ENCODE measurements at places on chromosomes 13 and 19.
A peak's percentile ranks its signal among the peaks of the same experiment; 100 is the strongest.

DNA sequence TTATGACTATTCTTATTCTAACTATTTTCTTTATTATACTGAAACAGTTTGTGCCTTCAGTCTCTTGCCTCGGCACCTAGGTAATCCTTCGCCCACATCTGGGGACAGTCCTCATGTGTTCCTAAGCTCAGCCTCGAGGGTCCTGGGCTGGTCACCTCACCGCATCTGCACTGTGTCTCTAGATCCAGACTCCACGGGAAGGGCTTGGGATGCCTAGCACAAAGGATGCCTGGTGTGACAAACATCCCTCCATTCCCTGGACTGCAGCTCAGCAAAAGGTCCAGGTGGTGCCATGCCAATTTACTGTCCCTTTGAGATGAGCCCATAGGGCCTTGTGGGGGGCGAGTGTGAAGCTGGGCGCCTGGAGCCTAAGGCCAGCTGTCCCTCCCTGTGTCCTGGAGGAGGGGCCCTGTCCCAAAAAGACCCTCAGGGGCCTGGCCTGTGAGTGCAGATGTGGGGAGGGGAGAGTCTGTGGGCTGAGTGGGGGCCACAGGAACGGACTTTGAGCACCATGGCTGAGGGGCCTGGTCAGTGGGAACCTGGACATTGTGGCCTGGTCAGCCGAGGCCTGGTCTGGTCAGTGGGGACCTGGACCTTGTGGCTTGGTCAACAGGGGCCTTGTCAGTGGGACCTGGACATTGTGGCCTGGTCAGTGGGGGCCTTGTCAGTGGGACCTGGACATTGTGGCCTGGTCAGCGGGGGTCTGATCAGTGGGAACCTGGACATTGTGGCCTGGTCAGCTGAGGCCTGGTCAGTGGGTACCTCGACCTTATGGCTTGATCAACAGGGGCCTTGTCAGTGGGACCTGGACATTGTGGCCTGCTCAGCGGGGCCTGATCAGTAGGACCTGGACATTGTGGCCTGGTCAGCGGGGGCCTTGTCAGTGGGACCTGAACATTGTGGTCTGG is 45.1 kb upstream of the TPM4 start:
- no peak for DNase-seq

DNA sequence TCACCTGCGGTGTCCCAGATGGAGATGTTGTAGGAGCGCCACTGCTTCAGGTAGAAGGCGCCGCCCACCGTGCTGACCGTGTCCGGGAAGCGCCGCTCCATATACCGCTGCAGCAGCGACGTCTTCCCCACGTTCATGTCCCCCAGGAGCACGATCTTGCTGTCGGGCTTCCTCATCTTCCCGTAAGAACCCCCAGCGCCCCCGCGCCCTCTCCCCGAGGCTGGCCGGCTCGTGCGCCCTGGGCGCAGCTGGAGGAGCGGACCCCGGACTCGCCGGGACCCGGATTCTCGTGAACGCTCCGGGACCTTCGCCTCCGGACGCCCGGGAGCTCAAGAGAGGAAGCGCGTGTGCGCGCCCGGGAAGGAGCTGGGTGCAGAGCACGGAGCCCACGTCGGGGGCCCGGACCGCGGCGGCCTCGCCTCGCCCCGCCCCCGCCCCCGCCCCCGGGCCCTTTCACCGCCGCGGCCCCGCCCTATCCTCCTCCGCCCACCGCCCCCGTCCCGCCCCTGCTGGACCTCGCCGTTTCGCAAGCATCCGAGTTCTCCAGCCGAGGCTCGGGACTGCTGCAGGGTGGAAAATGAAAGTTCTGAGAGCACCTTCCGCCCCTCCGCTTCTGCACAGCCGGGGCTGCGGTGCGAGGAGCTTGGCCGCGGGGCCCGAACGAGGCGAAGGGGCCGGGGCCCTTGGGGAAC is at the start of gene RAB20:
Gene RAB20 (minus strand): TSS at position 379 of the 692 bp plus-strand sequence. CDS start 203 bp downstream, at position 176.
- DNase-seq = peak; percentile 91

DNA sequence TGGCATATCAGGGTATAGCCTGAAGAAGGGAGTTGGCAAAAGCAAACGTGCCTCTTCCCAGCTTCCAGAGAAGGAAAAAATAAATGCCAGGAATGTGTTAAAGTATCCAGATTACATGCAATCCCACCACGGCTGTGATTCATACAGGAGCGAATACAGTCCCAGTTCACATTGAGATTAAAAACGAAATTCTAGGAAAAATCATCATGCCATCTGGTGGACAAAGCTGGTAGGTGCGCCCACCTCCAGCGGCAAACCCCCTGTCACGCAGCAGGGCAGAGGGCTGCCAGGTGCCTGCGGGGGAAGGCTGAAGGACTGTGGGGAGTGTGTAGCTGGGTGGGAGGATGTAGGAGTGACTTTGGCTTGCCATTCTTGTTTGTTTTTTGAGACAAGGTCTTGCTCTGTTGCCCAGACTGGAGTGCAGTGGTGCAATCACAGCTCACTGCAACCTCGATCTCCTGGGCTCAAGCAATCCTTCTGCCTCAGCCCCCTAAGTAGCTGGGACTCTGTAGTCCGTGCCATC is 6.4 kb upstream of the DMWD start:
- DNase-seq = peak; percentile 68

- no peak for DNase-seq
Measured at GRCh38 chr13:53775807-53776206, 747.2 kb downstream of the OLFM4 start.

GRCh38 chr19:6172074-6172863 is 36.8 kb downstream of the ACSBG2 start:
- no peak for DNase-seq

GRCh38 chr13:88649855-88650254 is 978.7 kb downstream of the SLITRK5 start:
- no peak for DNase-seq

DNA sequence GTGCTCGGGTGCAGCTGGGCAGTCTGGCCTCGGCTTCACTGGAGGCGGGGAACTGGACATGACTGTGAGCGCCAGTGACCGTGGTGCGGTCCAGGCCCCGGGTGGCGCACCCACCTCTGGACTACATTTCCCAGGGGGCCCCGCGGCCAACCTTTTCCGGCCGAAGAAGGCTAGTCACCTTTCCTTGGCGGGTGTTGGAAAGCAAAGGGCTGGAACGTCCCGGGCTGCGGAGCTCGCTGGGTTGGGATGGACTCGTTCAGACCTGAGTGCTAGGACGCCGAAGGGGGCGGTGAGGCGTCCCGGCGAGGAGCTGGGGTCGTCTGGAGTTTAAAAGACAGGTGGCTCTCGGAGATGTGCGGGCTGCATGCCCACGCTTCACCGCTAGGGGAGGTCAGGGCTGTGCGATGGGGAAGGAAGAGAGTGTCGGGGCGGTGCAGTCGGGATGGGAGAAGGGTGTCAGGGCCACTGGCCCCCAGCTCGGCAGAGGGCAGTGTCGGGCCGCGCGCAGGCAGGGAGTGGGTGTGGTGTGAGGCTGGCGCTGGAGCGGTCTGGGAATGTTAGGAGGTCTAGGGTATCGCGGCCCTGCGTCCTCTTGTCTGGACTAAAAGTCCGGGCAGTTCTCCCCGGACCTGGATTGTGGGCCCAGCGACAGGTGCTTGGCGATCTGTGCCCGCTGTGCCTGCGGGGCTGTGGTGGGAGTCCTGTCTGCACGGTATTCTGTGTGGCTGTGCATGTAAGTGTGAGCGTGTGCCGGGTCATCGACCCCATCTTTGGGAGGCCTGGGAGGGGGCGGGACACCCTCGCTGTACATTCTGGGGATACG is 57.1 kb downstream of the ZNF568 start:
- peak; percentile 91 for DNase-seq

DNA sequence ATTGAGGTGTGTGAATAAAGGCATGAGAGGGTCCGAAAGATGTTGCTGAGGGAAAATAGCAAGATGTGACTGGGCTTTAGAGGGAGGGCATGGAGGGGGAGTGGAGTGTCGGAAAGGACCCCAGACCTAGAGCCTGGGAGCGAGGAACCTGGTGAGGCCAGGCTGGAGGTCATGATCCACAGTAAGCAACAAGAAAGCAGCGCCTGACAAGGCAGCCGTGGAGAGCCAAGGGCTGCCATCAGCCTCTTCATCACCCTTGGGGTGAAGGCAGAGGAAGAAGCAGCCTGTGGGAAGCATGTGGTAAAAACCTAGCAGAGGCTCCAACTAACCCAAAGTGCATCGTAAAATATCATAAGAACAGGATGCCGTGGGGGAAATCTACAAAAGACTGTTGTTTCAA is 162.8 kb upstream of the SOX1 start:
- no peak for DNase-seq

DNA sequence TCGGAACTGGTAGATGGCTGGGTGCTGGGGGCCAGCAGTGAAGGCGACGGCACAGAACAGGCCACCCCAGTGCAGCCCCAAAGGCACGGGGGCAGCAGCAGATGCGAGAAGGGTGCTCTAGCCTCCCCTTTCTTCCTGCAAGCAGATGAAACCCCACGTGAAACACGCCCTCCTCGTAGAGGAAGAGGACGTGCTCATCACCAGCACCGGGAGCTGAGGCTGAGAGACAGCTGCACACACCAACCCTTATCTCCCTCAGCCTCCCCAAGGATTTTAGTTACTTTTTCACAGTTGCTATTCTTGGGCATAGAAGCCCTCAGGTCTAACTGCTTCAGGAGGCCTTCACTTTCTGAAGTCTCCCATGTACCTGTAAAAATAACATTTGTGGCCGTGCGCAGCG is 11.9 kb downstream of the ZNF787 start:
- no peak for DNase-seq

DNA sequence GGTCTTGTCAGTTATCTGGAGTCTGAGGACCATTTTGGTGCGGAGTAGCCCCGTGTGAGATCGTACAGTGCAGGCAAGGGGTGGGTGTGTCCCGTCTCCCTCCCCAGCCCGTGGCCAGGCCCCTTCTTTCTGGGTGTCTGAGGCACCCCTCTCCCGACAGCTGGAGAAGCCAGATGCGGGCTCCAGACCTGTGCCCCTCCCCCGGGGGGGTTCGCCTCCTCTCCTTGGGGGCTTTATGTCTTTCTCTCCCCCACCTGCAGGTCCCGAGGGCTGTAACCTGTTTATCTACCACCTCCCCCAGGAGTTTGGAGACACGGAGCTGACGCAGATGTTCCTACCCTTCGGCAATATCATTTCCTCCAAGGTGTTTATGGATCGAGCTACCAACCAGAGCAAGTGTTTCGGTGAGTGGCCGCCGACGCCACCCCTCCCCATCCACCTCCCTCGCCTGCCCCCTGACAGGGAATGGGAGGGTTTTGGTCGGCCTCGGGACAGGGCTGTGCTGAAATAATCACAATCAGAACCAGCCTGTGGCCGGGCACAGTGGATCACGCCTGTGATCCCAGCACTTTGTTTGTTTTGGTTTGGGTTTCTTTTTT is 65.6 kb downstream of the CELF5 start:
- DNase-seq = no peak

GRCh38 chr13:45527699-45528462 is 63.1 kb downstream of the COG3 start:
- no peak for DNase-seq

- DNase-seq = no peak
Measured at GRCh38 chr13:76874479-76874878, 11.7 kb downstream of the KCTD12 start.

GRCh38 chr19:3671680-3672574 is 28.3 kb downstream of the PIP5K1C start:
- no peak for DNase-seq

- no peak for DNase-seq
Measured at GRCh38 chr13:98524391-98524790, 52.5 kb downstream of the STK24 start.

- no peak for DNase-seq
Measured at GRCh38 chr19:35458731-35459391, 10.8 kb downstream of the FFAR2 start.

DNA sequence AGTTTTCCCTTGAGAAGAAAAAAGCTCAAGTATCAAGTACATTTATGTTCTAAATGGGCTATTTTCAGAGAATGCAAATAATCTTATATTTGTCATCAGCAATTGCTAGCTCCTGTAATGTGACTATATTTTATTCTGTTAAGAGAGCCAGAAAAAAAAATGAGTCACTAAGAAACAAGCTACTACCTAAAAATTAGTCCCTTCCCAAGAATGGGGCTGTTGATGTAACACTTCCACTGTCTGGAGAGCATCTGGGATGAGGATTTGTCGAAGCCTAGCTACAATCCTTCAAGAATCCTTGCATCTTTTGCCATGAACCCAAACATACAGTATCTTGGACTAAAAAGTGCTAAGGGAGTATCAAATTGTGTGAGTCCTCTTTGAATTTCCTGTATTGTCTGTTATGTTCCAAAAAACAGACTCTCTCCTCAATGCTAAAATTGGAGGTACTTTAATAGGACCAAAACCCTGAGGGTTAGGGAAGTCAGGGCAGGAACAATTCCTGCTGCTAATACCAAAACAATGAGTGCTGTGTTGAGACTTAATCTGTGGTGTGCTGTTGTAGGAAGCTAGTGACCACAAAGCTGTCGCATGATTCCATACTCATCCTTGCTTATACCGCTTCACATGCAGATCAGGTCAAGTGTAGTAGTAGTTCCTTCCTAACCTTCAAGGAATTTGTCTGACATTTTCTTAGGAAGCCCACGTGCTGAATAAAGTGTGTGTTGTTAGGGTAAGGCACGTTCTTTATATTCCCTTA is 4.9 kb upstream of the ZC3H13 start:
- DNase-seq = no peak

DNA sequence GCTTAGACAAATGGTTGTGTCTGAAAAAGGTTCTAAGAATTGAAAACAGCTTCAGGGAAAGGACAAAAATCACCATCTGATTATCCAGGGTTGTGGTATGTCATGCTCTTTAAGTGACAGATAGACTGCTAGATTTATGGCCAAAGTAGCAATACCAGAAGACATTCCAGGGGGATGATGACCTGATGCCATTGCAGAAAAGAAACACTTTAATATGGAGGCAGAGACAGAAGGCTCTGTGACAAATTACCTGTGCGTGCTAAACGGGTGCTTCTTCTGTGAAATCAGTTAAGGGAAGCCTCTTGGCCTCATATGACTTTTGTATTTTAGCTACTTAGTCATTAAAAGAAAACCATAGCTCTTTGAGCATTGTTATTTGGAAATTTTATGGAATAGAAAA is 144.3 kb upstream of the RNF113B start:
- DNase-seq = no peak

GRCh38 chr19:31104451-31104850 is 244.8 kb downstream of the TSHZ3 start:
- no peak for DNase-seq

GRCh38 chr13:99322297-99323103 is 15.3 kb upstream of the GPR183 start:
- DNase-seq = no peak

DNA sequence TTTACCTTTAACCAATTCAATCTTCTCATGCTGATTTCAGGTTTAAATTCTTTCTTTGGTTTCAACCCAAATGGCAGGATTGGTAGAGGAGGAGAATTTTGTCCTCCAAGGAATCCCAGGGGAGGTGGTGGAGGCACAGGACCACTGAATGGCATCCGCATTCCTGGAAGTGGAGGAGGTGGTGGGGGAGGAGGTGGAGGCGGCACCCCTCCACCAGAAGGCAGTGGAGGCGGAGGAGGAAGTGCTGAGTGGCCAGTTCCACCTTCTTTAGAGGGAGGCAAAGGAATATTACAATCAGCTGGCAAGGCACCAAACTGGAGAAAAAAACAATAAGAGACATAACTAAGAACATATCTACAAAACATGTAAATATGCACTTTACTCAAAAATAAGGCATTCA is 192.9 kb downstream of the DIAPH3 start:
- no peak for DNase-seq

GRCh38 chr19:58356766-58357480 is 3.6 kb upstream of the A1BG start:
- peak; percentile 35 for DNase-seq
